ENCODE measurements at places on chromosomes 2 and 18.

GRCh38 chr2:194750926-194751325 lies 906.1 kb upstream of the SLC39A10 start:
- no peak for DNase-seq

DNA sequence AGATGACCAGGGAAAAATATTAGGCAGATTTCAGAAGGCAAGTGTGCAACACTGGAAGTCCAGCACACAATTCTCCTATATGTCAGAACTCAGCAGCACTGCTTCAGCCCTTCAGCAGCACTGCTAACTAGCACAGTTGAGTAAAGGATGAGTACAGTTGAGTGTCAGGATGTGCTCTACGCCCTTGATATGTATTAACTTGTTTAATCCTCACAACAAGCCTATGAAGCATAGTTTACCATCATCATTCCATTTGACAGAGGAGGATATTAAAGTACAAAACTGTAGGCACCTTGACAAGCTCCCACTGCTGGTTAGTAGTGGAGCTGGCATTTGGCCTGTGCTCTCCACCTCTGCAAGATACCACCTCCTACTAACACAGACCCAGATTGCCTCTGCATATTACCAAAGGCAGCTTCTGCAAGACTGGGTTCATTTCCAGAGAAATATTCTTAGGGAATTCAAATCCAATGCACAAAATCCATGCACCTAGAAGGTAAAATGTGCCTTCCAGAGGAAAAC lies 230.8 kb downstream of the ANAPC1 start:
- DNase-seq: no peak

GRCh38 chr2:171566057-171566456 lies 43.8 kb downstream of the CYBRD1 start:
- DNase-seq: no peak

GRCh38 chr2:78202986-78203670 lies 681.0 kb upstream of the LRRTM4 start:
- no peak for DNase-seq

- no peak for DNase-seq
Observed at GRCh38 chr2:172674034-172674967, 61.3 kb upstream of the RAPGEF4 start.

- no peak for DNase-seq
Observed at GRCh38 chr2:198387677-198388076, 583.3 kb downstream of the PLCL1 start.

- no peak for DNase-seq
Observed at GRCh38 chr2:144198116-144198515, 321.8 kb downstream of the ZEB2 start.

GRCh38 chr2:46988230-46988629 lies 72.6 kb upstream of the MCFD2 start:
- DNase-seq: no peak

DNA sequence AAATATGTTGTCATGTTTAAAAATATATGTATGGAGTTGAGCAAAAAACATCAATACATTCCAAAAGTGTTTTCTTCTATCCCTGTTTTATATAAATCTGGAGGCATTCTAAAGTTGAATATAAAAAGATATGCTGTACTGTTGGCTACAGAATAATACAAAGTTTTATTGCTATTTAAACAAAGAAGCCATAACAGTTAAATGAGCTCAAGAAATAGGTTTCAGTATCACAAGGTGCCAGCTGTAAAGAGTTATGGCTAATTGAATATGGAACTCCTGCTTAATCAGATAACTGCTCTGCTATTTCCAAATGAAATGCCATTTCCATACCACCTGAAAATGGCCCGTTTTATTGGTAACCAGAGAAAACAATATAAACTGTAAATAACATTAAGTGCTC lies 55.0 kb downstream of the LNPK start:
- DNase-seq: no peak

- no peak for DNase-seq
Observed at GRCh38 chr2:26567534-26567933, 73.6 kb downstream of the CIB4 start.

Measured in GM18507 (cell line).